ENCODE measurements at places on chromosomes 2 and 18. TPM values are rescaled to one million over a fixed set of nuclear protein-coding genes. Genes with fewer than 3 reads are reported as not detected.

REG3G gene
- not detected for total RNA-seq

MRPL33 gene
- 51.7 TPM for total RNA-seq

- DNase-seq = no peak
These were observed 632.4 kb upstream of the LRRTM4 start for GRCh38 chr2:78154586-78154985.

DNA sequence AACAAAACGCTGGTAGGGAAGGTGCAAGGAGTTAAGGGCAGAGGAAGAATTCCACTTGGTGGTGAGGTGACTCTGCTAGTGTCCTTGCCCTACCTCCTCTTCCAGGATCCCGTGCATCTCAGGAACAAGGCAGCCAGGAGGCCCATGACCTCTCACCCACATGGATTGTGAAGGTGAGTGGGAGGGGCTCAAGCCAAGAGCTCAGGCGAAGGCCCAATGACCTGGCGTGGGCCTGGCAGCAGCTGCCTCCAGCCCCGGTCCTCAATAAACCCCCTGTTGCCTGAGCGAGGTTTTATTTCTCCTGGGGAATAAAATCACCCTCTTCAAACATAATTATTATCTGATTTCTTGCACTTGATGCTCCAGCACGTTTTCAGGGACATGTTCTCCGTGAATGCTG, 28.2 kb downstream of the LAMA1 start:
- no peak for DNase-seq

- no peak for DNase-seq
These were observed 84.6 kb downstream of the COLEC12 start for GRCh38 chr18:415617-416612.

DNA sequence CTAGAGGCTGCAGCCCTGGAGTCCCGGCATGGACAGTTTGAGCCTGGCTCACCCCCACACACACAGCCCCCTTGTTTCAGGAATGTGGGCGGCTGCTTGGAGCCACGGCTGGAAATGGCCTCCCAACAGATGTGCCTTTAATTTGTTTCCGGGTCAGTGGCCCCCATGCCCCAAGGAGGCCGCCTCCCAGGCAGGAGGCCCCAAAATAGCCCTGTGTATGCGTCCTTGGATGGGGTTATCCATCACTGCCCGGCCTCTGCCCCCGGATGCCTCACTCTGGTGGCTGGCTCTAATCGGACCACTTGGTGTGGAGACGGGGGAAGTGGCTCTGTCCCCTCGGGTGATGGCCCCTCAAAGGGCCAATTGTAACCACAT, 151.9 kb upstream of the MYCN start:
- no peak for DNase-seq

Data from uterus (tissue), 4 donors.